T-helper 2 cell (primary cell): ENCODE measurements at places on chromosomes 7 and 10.

- DNase-seq: no peak
These were observed 52.3 kb upstream of the ANTXRL start for GRCh38 chr10:46234431-46235060.

- DNase-seq: no peak
These were observed 1009.2 kb downstream of the SORCS3 start for GRCh38 chr10:105650306-105650705.

GRCh38 chr7:35256256-35257175, 2.6 kb upstream of the TBX20 start:
- no peak for DNase-seq

GRCh38 chr7:149228831-149229471, 10.5 kb upstream of the ZNF212 start:
- no peak for DNase-seq

DNA sequence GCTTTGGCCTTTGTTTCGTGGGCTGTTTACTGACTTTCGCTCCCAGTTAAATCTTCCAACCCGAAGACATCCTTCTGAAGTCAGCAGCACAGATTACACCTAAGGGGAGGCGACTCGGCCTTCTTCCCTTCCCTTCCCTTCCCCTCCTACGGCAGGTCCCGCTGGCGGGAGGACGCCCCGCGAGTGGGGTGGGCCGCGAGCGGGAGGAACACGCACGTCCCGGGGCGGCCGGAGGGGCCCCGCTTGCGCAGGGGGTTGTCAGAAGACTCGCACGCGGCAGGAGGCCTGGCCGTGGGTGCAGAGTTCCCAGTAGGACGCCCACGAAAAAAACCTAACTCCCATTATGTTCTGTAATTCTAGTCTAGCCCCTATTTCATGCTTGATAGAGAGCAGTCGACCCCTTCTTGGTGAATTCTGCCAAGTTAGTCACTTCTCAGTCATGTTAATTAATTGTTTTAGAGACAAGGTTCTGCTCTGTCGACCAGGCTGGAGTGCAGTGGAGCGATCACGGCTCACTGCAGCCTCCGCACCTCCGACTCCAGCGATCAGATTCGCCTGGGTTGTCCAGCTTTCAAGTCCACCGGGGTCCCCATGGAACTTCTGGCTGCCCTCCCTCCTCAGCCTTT, 19.2 kb upstream of the ZNF32 start:
- DNase-seq: no peak
